Chondrocyte (in vitro differentiated cells): ENCODE measurements at places on chromosomes 7 and 10.

DNA sequence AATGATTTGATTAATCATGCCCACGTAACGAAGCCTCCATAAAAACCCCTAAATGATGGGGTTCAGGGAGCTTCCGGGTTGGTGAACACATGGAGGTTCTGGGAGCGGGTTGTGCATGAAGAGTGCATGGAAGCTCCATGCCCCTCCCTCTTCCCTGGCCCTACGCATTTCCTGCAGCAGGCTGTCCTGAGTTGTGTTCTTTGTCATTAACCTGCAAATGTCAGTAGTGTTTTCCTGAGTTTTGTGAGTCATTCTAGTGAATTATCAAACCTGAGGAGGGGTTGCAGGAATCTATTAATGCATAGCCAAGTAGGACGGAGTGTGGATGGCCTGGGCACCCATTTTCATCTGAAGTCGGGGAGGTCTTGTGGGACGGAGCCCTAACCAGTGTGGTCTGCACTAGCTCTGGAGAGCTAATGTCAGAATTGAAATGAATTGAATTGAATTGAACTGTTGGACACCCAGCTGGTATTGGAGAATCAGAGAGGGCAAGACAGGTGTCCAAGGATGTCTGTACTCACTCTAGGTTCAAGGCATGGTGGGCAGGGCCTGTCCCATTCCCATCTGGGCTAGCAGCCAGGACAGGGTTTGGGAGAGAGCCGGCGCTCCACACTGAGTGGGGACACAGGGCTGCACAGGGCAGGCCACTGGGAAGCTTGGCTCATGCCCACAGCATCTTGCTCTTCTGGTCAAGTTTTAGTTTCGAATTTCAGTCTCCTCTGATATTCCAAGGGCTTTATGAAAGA is 22.3 kb upstream of the ARHGAP22 start:
- DNase-seq: no peak

DNA sequence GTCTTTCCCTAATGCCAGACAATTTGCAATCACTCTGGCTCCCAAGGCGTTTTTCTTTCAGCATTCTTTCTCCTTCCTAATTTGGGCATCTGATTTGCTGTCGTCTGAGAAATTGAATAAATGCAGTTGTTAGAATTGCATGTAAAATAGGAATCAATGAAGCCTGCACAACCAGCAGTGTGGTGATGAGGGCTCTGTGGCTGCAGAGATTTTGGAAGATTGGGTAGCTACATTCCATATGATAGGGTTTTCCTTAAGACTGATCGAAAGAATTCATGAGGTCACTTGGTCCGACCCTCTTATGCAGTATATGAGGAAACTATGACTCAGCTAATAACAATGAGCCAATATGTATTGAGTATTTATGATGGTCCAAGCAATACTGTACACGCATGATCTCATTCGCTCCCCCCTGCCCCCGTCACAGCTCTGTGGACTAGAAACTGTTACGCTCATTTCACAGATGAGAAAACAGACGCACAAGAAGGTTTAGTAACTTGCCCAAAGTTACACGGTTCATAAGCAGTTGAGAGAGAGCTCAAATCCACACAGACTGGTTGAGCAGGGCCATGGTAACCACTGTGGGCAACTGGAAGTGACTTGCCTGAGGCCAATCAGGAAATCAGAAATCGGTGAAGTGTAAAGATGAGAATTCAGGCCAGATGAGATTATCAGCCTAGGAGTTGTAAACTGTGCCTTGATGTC is 527.2 kb downstream of the GATA3 start:
- DNase-seq: no peak

GRCh38 chr7:7395785-7396184 is 139.9 kb downstream of the COL28A1 start:
- no peak for DNase-seq

GRCh38 chr10:26357203-26357602 is 80.9 kb upstream of the APBB1IP start:
- no peak for DNase-seq

DNA sequence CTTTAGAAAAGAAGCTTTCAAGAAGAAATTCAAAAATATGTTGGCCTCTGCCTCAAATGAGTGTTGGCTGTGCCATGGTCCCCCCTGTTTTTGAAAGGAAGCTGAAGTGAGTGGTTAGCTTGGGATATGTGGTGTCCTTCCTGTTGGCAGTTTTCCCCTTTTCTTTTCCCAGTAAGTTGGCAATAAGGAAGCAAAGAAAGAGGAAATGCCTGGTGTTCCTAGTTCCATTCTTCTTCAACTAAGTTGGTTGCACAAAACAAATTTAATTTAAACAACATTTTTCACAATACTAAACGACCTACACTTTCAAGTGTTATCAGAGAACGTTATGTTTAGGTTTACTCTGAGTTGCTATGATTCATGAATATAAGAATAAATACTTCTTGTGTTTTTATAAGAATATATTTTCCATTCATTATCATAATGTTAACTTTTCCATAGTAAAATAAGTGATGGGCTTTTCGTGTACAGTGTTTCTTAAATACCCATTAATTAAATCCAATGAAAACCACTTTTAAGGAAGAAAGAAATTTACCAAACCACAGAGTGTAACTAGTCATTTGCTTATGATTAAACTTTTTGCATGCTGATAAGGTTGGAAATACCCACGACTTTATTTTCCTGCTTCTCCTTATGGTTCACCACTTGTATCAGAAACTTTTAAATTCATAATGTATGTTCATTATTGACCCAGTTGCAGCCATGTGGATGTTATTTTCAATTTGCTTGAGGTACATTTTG is 7.7 kb downstream of the HDAC9 start:
- DNase-seq: no peak

DNA sequence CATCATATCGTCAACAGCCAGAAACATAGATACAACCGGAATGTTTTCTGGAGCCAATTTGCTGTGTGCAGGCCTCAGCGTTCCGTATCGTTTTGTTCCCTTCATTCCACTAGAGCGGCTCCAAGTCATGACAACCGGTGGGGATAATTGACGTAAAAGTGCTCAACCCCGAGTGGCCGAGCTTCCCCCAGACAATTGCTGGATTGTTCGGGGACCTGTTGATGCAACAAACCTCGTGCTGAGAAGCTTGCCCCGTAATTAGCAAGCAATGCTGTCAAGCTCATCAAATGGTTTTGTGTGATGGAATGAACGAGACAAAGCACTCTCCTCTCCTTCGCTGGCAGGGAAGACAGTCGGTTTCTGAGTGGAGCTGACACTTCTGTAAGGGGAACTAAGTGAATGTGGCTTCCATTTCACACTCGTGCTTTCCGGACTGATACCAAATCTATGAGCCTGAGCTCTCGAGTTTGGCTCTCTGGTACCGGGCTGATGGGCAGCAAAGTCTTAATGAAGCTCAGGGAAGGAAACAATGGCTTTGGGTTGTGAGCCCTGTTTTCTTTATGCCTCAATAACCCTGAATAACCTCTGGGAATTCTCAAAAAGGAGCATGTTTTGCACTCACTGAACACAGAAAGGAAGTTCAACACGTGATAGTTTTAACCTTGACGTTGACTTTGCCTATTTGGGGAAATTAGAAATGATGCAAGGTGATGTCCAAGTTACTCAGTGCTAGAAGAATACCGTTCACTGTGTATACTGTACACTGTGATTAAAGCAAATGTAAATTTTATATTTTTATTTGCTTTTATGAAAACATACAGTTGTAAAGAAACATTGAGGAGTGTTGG is 220.5 kb downstream of the BAMBI start:
- no peak for DNase-seq

DNA sequence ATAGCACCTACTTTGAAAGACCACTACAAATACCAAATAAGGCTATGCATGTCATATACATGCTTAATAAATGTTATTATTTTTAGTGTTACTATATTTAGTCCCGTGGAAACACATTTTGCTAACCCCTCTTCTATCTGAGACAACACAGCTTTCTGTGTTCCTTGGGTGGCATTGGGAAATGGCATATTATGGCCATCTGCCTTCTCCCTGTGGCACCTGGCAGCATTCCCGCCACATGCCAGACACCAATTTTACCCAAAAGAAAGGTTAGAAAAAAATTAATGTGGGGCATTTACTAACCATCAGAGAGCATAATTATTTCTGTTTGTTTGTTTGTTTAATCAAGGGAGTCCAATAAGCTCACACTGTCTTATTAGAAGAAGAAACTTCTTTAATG is 168.6 kb upstream of the ETV1 start:
- no peak for DNase-seq

DNA sequence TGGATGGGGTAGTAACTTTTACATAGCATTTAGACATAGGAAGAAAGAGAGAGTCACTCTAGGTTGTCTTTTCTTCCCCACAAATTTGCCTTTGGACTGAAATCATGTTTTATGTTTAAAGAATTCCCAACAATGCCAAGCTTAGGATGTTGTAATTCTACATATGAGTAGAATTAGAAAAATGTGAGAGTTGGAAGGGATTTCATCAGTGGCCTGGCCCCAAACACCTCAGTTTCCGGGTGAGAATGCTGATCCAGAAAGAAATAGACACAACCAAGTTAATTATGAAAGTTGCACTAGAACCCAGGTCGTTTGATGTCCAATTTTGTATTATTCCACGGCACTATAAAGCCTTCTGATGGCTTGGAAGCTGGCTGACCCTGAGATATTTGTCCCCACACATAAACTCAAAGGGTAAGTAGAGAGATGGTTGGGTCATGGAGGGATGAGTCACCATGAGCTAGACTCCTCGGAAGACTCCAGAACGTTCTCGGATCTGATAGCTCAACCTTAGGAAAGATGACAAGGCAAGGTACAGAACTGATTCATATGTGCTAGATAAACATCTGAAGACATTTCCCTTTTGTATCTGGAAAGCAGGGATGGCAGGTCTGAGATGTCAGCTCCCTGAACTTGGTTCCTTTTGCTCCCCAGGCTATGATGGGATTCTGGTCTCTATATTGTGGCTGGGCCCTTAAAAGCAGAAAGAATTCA is 48.8 kb upstream of the SLC35B4 start:
- no peak for DNase-seq
